Stimulated activated CD8-positive, alpha-beta memory T cell treated with anti-CD3 and anti-CD28 coated beads, Interleukin-4, amount 100 ng/mL, for 1 hour (primary cell): ENCODE measurements at places on chromosomes 3 and 15.

DNA sequence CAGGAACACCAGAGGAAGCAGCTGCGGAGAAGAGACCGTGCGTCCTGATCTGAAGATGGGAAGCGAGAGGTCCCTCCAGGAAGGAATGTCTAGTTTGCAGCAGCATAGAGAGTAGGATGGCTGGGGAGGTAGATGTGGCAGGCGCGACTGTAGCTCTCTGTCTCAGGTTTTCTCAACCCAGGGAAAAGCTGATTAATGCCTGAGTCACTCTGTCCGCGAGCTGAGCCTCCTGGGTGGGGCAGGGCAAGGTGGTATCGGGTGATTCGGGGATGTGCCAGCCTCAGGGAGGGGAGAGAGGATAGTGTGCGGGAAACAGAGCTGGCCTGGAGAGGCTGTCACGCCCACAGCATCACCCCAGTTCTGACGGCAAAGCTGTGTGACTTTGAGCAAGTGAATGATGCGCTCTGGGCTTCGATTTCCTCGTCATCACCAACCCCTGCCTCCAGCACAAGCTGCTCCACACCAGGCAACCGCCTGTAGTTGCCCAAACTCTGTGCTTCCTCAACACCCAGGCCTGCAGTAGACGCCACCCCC, 28.4 kb downstream of the CPN2 start:
- DNase-seq, result no peak

DNA sequence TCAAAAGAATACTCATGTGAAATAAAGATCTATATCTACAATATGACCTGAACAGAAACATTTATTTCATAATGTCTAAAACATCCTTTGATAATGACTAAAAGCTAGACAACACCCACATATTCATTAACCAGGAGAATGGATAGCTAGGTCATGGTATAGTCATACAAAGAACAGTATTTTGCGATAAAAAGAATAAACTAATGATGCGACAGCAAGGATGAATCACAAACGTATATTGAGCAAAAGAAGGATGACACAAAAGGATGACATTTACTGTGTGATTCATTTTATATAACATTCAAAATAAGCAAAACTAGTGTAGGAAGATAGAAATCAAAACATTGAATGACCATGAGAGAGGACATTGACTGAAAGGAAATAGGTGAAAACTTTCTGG, 1233.1 kb downstream of the OTOL1 start:
- DNase-seq, result no peak

DNA sequence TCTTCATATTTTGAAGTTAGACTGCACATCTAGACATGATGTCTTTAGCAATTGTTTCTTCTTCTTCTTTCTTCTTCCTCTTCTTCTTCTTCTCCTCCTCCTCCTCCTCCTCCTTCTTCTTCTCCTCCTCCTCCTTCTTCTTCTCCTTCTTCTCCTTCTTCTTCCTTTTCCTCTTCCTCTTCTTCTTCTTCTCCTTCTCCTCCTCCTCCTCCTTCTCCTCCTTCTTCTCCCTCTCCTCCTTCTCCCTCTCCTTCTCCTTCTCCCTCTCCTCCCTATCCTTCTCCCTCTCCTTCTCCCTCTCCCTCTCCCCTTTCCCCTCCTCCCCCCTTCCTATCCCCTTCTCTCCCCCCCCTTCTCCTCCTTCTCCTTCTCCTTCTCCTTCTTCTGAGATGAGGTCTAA, 21.9 kb downstream of the TCF12 start:
- no peak for DNase-seq

DNA sequence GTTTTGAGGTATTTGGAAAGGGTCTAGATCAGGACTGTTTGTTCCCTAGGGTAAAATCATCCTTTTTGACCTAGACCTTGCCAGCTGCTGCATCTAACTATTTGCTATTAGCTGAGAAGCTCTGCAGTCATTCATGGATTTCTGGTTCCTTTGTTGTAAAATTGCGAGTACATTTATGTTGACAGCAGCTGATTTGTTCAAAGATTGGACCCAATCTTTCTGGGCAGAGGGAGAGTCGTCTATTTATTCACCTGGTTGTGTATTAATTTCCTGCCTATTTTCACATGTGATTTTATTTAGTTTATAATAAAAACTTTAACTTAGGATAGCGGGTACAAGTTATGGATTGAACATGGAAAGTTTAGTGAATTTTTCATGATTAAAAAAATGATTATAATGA, 236.3 kb downstream of the CNTN4 start:
- DNase-seq, result no peak

GRCh38 chr3:56593455-56594158, 36.6 kb downstream of the CCDC66 start:
- DNase-seq, result no peak

DNA sequence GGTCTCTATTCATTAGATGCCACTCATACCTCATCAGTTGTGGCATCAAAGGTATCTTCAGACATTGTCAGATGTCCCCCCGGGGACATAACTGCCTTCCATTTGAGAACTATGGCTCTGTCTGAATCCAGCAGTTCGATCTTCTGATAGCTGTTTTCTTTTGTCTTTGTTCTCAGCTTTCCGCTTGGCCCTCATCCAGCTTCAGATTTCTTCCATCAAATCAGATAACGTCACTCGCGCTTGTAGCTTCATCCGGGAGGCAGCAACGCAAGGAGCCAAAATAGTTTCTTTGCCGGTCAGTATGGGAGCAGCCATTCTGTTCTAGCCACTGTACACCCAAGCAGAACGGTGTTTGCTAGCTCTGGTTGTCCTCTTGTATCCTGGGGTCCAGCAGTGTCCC, 4.4 kb downstream of the NIT2 start:
- DNase-seq, result no peak

- DNase-seq, result no peak
Measured at GRCh38 chr3:30146978-30147377, 459.4 kb upstream of the TGFBR2 start.

DNA sequence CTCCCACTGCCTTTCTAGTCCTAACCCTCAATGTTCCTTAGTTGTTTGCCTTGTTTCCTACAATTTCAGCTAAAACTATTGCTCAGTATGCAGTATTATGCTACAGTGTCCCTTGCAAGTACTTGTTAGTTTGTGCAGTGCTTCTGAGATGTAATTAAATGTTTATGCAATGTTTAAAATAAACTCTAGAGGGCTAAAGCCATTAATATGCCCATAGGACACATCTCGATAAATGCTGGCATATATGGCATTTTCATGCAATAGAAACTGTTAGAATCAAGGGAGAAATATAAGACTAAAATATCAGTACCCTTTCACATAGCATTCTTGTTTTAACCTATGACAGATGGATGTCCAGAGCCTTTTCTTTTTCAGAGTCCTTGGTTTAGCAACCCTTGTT, 59.8 kb upstream of the ACKR4 start:
- DNase-seq, result no peak

DNA sequence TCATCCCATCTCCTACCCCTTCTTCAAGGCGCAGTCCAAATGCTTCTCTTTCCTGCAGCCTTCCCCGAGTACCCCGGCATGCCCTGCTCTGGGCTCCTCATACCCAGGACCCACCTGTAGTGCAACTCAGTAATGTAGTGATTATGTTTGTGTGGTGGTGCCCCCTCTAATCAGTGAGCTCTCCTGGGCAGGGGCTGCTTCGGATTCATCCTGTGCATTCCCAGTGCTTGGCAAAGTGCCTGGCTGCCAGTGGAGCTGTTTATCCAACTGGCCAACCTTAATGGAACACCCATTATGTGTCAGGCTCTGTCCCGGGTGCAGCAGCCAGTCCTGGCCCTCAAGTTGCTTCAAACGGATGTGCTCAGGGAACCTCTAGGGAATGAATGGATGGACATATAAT, 174.4 kb upstream of the LINGO1 start:
- DNase-seq, result no peak

GRCh38 chr3:3013317-3014052, 96.7 kb downstream of the IL5RA start:
- no peak for DNase-seq

GRCh38 chr15:99006904-99007495, 592 bp downstream of the PGPEP1L start:
- no peak for DNase-seq

GRCh38 chr3:197406266-197406665, 107.9 kb upstream of the DLG1 start:
- DNase-seq, result no peak

DNA sequence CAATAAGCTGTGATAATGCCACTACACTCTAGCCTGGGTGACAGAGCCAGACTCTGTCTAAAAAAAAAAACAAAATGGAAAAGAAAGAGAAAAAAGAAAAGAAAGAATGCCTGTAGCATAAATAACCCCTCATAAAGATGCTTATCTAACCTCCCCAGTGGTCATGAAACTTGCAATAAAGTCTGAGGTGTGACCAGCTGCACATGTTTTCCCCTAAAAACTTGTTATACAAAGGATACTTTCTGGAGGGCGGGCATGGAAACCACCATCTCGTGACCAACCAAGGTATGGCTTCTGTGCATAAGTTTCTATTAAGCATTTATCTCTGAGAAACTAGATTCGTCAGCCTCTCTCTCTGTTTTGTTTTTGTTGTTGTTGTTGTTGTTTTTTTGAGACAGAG, 21.8 kb downstream of the CCDC32 start:
- no peak for DNase-seq

- DNase-seq, result no peak
Measured at GRCh38 chr15:38040615-38041014, 106.2 kb downstream of the TMCO5A start.

- no peak for DNase-seq
Measured at GRCh38 chr15:63402498-63403253, 21.0 kb upstream of the CA12 start.

- DNase-seq, result no peak
Measured at GRCh38 chr3:128190501-128190900, 37.2 kb downstream of the EEFSEC start.

- no peak for DNase-seq
Measured at GRCh38 chr15:75195766-75196241, 5.9 kb upstream of the C15orf39 start.

DNA sequence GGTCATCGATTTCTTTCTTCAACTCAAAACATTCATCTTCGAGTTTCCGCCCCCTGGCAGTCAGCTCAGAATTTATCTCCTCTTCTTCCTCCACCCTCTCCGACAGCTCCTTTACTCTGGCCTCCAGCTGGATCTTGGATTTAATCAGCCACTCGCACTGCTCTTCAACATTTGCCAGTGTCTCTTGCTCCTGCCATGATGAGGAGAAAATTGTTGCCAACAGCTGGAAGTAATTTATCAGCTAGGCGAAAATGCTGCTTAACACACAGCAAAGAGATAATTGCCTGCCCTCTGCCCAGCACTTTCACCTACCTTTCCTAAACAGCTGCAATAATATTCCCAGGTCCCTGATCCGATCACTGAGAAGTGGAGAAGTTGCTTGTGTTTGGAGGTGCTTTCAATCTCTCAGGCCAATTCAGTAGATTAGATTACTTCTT, 69.3 kb downstream of the MYH15 start:
- no peak for DNase-seq

DNA sequence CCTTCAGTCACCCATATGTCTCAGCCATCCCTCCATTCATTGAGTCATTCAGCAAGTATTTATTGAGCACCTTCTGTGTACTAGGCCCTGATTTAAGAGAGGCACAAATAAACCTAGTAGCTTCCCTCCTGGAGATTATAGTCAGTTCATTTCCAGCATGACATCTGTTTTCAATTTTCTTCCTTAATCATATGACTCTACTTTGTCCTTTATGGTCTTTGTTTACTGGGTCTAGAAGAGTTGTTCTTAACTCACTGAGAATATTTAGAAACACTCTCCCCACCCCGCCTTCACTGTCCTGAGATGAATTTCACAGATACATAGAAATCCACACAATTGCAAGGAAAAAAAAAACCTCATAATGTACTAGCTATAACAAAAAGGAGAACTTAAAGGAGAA, 44.8 kb upstream of the ADAMTS9 start:
- no peak for DNase-seq

DNA sequence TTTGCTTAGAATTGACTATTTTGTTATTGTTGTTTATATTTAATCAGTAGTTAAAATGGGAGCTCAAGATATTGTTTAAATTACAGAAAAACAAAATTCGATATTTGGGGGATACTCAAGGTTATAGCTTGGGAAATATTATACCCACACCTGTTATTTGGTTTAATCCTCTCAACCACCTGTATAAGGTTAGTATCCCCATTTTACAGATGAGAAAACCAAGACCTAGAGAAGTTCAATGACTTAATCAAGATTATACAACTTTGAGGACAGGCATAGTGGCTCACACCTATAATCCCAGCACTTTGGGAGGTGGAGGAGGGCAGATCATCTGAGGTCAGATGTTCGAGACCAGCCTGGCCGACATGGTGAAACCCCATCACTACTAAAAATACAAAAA, 39.8 kb upstream of the CA12 start:
- DNase-seq, result no peak

DNA sequence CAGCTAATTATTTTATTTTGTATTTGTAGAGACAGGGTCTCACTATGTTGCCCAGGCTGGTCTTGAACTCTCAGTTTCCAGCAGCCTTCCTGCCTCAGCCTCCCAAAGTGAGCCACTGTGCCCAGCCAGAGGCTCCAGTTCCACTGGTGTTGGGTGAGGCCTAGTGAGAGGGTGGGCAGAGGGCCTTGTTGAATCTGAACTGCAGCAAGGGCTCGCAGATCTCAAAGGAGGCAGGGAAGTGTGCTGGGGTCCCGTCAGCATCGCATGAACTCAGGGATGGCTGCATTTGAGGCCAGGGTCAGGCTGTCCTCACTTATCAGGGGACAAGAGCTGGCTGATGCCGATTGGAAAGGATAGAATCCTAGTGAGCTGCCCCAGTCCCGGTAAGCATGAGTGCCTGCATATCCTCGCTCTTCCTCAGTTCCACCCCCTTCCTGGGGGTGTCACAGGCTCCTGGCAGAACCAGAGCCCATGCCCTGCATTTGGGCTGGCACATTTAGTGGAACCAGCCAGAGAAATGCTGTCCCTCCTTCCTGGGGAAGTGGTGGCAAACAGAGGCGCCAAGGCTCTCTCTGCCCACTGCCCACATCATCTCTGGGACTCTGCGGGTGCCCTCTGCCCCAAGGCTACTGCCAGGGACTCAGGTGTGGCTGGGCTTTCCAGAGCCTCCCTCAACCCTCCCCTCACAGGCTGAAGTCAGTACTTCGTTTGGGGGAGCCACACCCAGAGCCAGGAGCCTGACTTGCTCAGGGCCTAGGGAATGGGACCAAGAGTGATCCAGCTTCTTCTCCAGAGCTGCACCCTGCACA, 24.1 kb downstream of the ALS2CL start:
- no peak for DNase-seq

DNA sequence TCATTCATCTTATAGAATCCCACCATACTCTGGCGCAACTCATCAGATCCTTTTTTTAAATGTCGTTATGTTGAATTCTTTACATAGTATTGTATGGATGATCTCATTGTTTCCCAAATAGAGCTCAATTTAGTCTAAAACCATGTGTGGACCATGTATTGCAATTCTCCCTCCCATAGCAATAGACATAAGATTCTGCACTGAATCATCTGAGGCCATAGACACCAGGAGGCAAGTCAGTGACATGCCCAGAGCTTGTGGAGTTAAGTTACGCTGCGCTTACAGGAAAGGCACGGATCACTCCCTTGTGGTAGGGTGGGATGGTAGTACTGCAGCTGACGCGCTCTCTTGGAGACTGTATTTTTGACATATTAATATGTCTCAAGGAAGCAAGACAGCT, 211.0 kb downstream of the GABRB3 start:
- DNase-seq, result no peak

GRCh38 chr3:30508339-30508738, 98.1 kb upstream of the TGFBR2 start:
- DNase-seq, result no peak
